ENCODE measurements at places on chromosomes 11 and 22. TPM values are rescaled to one million over a fixed set of nuclear protein-coding genes. Genes with fewer than 3 reads are reported as not detected.

The CSF2RB gene
- 2.3 TPM for total RNA-seq

GRCh38 chr22:38923463-38924346 is 33.7 kb upstream of the APOBEC3A start:
- peak; percentile 89 for DNase-seq

DNA sequence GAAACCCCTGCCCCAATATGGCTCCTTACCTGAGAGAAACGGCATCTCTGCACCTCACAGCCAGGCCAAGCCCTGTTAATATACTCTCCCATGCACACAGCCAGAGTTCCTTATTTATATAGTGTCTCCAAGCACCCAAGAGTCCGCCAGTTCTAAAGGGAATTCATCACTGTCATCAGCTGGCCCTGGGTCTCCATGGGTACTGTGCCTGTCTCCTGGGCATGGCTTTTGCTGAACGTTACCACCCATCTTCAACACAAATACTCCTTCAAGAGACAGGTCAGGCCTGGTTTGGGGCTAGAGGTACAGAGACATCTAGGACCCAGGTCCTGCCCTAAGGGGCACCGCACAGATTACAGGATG is 1.6 kb upstream of the ATG16L2 start:
- DNase-seq = no peak

The RASL10A gene
- total RNA-seq = 1.9 TPM

DNA sequence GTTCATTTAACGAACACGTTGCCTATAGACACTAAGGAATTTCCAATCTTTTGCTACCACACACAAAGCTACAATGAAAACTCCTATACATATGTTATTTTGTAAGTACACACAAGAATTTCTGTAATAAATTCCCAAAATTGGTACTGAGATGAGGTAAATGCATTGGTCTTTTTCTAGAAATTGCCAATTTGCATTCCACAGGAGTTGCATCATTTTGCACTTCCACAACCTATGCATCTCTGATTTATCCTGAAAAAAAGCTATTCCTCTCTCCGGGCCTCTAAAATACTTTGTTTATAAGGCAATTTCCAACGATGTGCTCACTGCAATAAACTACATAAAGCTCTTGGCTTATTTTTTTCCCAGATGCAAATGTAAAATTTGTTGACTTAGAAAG is 24.9 kb downstream of the IMMP1L start:
- DNase-seq = no peak

DNA sequence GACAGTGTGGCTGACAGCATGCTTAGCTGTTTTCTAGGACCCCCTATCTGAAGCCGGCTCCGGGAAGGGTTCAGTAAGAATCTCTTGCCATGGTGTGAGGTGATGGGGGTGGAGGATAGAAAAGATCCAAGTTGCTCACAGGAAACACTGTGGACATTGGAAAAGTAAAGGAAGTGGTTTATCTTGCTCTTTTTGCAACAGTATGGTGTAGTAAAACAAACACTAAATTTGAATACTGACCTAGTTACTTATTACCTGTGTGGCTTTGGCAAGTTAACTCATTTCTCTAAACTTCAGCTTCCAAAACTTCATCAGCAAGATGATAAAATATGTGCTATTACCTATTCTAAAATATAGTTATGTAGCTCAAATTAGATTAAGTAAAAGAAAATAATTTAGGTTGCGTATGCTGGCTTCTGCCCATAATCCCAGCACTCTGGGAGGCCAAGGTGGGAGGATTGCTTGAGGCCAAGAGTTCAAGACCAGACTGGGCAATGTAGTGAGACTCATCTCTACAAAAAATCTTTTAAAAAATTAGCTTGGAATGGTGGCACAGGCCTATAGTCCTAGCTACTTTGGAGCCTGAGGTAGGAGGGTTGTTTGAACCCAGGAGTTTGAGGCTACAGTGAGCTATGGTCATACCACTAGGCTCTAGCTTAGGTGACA is 51.6 kb upstream of the APOA1 start:
- no peak for DNase-seq

The XKR3 gene
- not detected for total RNA-seq

DNA sequence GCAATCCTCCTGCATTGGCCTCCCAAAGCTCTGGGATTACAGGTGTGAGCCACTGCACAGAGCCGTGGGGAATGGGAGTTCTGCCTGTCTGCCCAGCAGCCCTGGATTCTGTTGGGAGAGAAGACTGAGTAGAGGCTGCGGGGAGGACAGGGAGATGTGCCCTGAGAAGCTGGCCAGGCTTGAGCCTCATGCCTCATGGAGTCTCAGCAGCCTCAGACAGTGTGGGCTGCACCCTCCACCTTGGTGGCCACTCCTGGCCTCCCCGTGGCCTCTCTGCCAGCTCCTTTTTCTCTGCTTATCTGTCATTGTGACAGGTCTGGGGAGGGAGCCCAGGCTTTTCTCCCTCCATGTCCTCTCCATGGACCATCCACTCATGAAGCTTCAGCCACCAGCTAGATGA is 43.2 kb downstream of the DKK3 start:
- no peak for DNase-seq

The RBM4B gene
- total RNA-seq = 8.4 TPM

The GLYAT gene
- not detected for total RNA-seq

The TH gene
- total RNA-seq = not detected

DNA sequence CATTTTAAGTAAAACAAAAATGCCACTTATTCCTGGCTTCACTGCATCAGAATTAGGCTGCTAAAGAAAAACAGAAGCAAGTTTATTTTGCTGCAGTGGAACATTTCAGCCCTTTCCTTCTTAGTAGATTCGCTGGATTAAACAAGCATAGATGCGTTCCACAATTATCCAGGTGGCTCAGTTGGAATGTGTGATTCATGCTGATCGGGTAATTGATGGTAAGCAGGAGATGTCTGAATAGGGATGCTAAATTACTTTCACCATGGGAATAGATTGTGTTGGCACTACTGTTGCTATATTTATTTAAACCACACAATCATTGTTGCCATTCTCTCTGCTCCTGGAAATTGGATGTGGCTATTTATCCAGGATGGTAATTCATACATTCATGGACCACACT is 440.1 kb upstream of the DDI1 start:
- DNase-seq = no peak

- no peak for DNase-seq
Measured at GRCh38 chr11:94895971-94896370, 77.4 kb downstream of the CWC15 start.

The BACE1 gene
- 14.6 TPM for total RNA-seq

The SLC22A9 gene
- total RNA-seq = not detected

The LARGE2 gene
- total RNA-seq = 0.88 TPM

DNA sequence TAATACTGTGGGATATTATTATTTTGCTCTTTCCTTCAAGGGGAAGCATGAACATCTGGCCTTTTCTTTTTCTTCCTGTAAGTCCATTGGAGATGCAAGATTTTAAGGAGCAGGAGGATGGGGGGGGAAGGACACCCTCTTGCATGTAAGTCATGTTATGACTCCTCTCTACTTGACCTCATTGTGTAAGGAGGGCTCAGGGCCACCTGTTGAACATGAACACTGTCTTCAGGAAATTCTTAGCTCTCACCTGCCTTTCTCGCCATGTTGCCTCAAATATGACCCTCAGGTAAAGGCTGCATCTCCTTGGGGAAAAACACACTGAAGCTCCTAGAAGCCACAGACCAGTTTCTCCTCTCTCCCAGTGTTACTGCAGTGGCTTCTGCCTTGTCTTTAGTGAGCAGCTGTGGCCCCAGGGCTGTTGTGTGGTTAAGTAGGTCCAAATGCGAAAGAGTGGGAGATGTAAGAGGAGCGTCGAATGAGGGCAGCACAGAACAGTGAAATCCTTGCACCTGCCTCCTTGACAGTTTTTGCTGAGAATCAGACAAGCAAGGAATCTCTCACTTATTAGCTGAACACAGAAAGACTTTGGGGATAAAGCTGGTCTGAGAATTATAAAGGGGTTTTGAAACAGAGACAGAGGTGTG is 1.3 kb upstream of the RAG1 start:
- no peak for DNase-seq

DNA sequence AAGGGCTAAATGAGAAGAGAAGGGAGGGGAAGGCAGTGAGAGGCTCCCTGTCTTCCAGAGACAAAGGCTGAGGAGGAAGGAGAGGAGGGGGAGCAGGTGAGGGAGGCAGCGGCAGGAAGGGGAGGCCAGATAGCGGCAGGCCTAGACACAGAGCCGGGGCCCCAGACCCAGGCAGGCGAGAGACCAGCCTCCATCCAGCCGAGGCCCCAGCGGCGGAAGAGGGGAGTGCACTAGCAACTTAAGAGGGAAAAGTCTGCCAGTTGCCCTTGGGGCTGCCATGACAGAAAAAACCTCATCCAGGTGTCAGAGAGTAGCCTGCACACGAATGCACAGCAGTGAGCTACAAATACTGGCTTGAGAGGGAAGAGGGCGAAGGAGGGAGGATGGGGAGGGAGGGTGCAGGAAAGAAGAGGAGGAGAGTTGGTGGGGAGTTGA is 46.7 kb downstream of the IGLL1 start:
- DNase-seq = no peak

The SEPTIN5 gene
- total RNA-seq = 166 TPM

All from heart left ventricle (tissue), 16 donors.